Myocyte (in vitro differentiated cells): ENCODE measurements at places on chromosomes 16 and 17. TPM values are rescaled to one million over a fixed set of nuclear protein-coding genes. Genes with fewer than 3 reads are reported as not detected.

GRCh38 chr17:16945136-16945482, 26.8 kb downstream of the TNFRSF13B start:
- DNase-seq = no peak

GRCh38 chr16:57741660-57742191, 6.2 kb downstream of the KATNB1 start:
- DNase-seq = peak; percentile 95

GRCh38 chr16:58535100-58535499, 19.8 kb downstream of the SETD6 start:
- no peak for DNase-seq

DNA sequence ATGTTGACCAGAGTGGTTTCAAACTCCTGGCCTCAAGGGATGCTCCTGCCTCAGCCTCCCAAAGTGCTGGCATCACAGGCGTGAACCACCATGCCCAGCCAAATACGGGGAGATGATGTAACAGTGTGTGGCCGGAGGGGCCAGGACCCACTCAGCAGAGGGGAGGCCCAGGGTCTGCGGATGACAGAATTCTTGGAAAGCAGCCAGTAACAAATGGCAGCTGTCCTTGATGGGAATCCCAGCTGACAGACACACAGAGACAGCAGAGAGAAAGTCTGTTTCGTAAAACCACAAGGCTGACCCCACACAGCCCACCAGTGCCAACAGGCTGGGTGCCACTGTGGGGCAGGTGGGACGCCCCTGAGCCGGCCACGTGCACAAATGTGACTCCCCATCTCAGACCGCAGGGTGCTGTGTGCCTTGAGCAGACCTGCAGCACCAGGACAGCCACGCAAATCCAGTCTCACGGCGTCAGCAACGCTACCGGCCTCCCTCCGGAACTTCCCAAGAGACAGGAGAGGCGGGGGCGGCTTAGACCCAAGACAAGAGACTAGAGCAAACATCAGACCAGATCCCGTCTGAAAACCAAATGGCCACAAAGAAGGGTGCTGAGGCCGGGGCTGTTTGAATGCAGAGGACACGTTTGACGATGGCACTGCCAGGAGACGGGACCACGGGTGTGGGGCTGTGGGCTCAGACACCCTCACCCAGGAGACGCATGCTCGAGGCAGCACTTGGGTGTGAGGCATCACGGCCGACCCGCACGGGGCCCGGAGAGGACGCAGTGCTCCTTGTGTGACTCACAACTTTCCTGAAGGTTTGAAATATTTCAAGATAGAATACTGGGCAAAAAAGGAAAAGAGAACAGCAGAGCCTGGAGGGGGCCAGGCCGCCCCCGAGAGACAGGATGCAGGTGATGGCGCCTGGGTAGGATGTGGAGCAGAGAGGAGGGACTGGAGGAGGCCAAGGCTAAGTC, 24.6 kb downstream of the CTU2 start:
- DNase-seq = peak; percentile 87

MARVELD3 gene
- total RNA-seq = not detected in 2 replicates

DEXI gene
- total RNA-seq = 63.8 and 75.2 TPM in 2 replicates

C17orf50 gene
- not detected in 2 replicates for total RNA-seq

CHMP6 gene
- total RNA-seq = 14.8 and 18.0 TPM in 2 replicates

DRC7 gene
- total RNA-seq = not detected in 2 replicates

DNA sequence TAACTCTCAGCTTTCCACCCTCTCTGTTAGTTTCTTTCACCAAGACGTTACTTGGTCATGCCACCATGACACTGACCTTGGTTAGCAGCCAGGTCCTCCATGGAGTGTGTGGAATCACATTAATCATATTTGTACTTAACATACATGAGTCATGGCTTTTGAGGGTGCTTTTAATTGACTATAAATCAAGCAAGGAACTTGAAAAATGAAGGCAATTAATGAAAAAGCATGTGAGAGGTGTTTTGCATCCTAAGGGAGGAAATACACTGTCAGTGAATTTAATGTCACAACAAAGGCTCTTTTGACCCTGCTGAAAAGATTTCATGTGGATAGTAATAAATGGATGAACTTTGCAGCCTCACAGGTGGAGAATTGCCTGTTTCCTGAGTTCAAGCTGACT, 240.7 kb downstream of the CDH13 start:
- no peak for DNase-seq
